ENCODE measurements at places on chromosomes 13 and 19.

- peak; percentile 62 for DNase-seq
Observed at GRCh38 chr19:862581-863314, 3.3 kb downstream of the CFD start.

DNA sequence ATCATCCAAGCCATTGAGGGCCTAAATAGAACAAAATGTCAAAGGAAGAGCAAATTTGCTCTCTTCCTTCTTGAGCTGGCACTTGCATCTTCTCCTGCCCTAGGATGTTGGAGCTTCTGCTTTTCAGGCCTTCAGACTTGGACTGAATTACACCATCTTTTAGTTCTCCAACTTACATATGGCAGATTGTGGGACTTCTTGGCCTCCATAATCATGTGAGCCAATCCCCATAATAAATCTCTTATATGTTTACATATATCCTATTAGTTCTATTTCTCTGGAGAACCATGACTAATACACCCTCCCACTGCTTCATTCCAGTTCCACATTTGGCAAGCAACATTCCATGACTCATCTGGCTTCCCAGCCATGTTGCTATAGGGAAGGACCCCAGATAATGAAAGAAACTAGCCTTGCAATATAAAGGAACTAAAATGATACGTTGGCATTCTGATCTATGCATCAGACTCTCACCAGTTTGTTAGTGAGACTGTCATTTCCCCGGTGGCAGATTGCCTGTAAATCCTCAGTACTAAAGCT, 11.0 kb upstream of the ACOD1 start:
- DNase-seq, result peak; percentile 95

DNA sequence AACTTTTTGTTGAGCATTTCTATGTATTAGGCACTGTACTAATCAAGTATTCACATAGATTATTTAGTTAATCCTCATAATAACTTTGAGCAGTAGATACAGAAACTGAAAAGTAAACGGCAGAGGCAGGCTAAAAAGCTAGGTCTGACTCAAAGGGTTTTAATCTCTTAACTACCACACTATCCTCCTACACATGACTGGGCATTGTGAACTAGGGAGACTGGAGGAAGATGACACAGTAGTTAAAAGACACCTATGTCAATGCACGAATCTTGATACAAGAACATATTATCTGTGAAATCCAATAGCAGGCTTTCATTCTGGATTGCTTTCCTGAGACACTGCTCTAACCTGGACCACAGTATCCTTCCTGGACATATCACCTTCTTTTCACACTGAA, 36.3 kb downstream of the MICU2 start:
- no peak for DNase-seq

- peak; percentile 28 for DNase-seq
Observed at GRCh38 chr19:48591021-48591420, 15.5 kb upstream of the SPACA4 start.
